GM23338 (cell line): ENCODE measurements at places on chromosomes 7 and 10. TPM values are rescaled to one million over a fixed set of nuclear protein-coding genes. Genes with fewer than 3 reads are reported as not detected.
A peak's percentile ranks its signal among the peaks of the same experiment; 100 is the strongest.

The PAPOLB gene
- total RNA-seq, result 0.27 and 0.42 TPM in 2 replicates

DNA sequence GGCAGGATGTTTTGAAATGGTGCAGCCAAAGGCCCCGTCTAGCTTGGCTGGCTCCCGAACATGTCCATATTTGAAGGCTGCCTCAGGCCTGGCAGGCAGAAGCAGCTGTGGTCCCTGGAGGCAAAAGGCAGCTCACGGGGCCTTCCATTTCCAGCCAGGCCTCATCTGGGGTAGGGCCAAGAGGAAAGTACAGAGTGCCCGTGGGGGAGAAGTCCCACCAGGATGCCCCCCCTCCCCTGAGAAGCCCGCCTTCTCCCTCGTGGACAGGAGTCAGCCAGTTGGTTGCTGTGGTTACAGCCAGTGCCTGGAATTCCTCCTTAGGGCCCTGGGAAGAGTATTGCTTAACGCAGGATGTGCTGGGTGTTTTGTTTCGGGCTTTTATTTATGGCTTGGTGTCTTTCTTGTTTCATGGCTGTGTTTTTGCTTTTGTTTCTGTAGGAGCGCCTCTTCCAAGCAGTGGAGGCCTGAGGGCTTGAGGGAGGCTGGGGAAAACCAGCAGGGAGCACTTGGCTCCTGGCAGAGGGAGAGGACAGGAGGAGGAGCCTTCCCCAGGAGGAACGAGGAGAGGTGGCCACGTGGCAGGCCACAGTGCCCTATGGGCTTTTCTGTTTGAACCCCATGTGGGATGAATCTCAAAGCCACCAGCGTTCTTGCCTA is 45.4 kb downstream of the CHST3 start:
- peak; percentile 53 for DNase-seq
- no peaks in the 10 kb centered on the region for H3K27me3 ChIP-seq
- no peaks in the 10 kb centered on the region for H3K4me1 ChIP-seq
- H3K27ac ChIP-seq, result 0 out of 2 replicates have a peak overlapping the region, but pooled peaks have one; percentile 39
- H3K4me3 ChIP-seq, result no peak overlapping the region

- no peaks in the 10 kb centered on the region for H3K36me3 ChIP-seq
- H3K27me3 ChIP-seq, result no peaks in the 10 kb centered on the region
- no peak overlapping the region for H3K4me3 ChIP-seq
- DNase-seq, result no peak
- no peak overlapping the region for H3K27ac ChIP-seq
- no peaks in the 10 kb centered on the region for H3K4me1 ChIP-seq
Observed at GRCh38 chr7:136692221-136692620, 176.2 kb upstream of the CHRM2 start.

- no peaks in the 10 kb centered on the region for H3K36me3 ChIP-seq
- no peak overlapping the region for H3K27ac ChIP-seq
- no peaks in the 10 kb centered on the region for H3K4me1 ChIP-seq
- DNase-seq, result no peak
Observed at GRCh38 chr10:7274293-7274692, 136.5 kb downstream of the SFMBT2 start.

DNA sequence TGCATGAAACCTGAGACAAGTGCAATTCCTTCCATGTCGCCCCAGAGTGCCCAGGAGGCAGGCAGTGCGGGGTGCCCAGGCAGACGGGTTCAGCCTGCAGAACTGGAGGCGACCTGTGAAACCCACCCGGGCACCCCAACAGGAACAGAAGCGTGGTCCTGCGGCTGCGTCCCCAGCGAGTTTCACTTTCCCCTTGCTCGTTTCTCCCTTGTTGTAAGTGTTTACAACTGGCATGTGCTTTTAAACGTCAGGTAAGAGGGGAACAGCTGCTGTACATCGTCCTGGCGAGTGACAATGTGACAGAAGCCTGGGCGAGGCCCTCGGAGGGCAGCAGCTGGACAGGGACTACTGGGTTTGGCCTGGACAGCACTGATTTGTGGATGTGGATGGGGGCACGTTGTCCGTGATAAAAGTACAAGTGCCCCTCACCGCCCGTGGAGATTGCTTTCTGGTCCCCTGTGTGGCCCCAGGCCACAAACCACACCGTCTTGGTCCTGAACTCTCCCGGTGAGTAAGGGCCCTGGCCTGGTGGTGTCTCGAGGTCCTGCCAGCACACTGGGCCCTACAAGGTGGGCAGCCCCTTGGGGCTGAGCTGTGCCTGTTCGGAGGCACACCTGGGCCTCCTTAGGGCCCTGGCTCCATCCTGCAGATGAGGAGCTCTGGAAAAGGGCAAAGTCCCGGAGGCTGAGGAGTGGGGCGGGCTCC is 4.0 kb downstream of the VENTX start:
- H3K4me3 ChIP-seq, result no peak overlapping the region
- no peak for DNase-seq
- no peak overlapping the region for H3K27ac ChIP-seq
- H3K36me3 ChIP-seq, result no peaks in the 10 kb centered on the region
- peaks cover 25% of the 10 kb centered on the region for H3K27me3 ChIP-seq
